ENCODE measurements at places on chromosomes 3 and 15.

DNA sequence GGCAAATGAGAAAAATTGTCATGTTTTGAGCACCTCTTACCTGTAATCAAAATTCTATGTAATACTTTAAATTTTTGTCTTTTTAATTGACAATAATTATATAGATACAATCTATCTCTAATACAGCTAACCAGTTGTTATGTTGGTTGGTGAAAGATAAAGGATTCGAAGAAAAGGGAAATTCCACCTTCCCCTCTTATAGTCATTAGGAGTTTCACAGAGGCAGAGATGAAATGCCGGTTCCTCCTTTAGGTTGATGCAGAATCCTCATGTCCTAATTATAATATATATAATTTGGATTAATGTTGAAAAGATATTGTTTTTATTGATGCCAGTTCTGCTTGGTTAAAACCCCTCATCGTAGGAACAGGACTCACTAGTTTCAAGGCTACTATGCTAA, 67.1 kb downstream of the LRCH3 start:
- no peak for DNase-seq

- DNase-seq = no peak
Observed at GRCh38 chr15:63842626-63843025, 8.9 kb upstream of the HERC1 start.

- DNase-seq = no peak
Observed at GRCh38 chr3:50264383-50264963, 4.5 kb upstream of the SEMA3B start.

- DNase-seq = no peak
Observed at GRCh38 chr3:4493941-4494894, 1.1 kb downstream of the ITPR1 start.

- DNase-seq = no peak
Observed at GRCh38 chr3:32310918-32311839, 72.7 kb downstream of the CMTM8 start.
